ENCODE measurements at places on chromosomes 2 and 18.

DNA sequence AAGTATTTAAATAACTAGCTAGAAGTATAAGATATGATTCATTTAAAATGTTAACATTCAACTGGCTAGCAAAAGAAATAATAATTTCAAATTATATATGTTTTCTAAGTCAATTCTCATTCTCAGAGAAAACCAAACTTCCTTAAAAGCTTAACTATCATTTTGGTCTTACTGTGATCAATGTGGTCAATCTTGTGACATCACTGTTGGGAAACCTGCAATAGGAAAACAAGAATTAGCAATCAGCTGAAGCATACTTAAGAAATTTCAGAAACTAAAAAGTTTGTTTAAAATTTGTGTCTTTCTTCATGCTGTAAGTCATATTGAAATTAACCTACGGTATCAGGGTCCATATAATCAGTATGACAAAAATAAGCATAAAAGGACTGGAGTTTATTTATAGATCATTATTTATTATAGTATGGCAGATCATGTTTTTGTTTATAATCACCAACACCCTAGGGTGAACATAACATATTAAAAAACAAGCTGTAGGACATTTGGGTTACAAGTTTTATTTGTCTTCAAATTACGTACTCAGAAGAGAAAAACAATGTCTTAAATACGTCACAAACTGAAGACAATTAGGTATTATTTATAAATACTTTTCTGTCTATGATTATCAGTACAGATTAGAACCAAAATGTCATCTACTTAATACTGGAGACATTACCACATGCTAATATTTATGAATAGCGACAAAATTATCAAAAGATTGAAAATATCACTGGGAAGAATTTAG, 60.5 kb downstream of the BAZ2B start:
- DNase-seq, result no peak

DNA sequence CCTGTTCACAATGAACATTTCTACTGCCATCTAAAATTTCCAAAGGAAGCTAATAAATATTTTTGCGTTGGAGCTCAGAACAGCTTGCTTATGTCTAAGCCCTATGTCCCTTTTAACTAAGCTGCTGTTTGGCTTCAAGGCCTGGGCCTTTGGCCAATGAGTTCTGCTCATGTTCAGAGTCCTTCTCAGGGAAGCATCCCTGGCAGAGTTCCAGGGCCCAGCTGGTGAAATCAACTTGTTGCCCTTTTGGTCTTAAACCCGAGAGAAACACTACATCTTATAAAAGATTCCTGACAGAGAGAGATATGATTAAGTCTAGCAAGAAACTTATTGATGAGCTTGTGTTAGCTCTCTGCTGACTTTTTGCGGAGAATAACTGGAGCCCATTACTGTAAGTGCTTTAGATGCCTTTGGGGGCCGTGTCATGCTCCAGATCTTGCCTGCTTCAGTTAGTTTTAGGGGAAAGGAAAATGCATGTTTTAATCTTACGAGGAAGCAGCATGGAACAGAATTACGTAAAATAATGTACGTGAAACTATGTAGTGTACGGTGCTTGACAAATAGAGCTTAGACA, 102.5 kb upstream of the NOSTRIN start:
- no peak for DNase-seq

DNA sequence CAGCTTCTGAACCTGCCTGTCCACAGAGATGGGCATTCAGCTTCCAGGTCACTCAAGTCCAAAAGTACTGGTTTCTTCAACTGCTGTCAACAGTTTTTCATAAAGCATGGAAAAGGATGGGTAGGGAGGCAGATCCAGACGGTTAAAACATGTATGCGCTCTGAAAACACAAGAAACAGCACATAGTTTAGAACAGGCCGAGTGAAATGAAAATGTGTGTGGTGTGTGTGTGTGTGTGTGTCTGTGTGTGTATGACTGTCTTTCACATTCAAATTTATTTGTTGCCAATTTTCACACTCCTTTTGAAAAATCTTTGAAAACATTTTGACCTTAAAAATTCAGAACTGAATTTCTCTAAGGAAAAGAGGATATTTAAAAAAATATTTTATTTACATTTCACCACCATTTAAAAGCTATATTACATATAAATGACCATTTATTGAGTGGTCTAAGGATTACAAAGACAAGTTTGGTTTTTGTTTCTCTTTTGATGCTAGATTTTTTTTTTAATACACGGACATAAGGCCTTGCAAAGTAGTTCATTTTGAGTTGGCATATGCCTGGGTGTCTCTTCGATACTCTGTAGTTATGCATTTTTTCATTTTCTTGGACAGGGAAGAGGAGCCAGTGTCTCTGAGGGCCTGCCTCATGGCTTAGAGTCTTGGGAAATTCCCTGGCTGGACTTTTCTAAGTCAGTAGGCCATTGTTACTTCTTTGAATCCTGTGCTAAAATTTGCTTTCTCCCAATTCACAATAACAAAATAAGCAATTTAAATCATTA, 30.0 kb upstream of the STK17B start:
- DNase-seq, result no peak

- DNase-seq, result no peak
Observed at GRCh38 chr2:228658998-228659397, 477.5 kb upstream of the SPHKAP start.

DNA sequence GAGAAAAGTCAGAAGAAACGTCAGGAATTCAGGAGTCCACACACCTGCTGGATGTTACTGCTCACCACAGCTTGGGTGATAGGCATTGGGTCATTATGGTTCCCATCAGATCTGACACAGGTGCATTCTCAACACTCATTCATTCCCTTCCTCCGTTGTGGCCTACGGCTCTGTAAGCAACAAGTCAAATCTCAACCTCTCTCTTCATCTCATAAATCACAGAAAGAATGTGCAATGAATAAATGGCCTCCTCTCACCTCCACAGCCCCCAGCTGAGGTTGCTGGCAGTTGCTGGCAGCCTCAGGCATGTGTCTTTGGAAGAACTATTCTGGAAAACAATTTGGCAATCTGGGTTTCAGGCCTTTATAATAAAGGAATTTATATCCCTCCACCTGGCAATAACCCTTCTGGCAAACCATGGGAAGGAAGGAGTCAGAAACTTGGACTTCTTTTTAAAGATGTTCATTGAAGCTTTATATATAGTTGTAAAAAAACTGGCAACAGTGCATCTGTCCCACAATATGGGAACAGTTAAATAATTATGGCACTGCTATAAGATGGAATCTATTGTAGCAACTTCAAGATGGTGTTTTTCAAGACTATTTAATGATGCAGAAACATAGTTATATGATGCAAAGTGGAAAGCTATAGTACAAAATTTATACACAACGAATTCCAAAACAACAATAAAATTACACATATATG, 175.4 kb downstream of the ANAPC1 start:
- DNase-seq, result no peak

DNA sequence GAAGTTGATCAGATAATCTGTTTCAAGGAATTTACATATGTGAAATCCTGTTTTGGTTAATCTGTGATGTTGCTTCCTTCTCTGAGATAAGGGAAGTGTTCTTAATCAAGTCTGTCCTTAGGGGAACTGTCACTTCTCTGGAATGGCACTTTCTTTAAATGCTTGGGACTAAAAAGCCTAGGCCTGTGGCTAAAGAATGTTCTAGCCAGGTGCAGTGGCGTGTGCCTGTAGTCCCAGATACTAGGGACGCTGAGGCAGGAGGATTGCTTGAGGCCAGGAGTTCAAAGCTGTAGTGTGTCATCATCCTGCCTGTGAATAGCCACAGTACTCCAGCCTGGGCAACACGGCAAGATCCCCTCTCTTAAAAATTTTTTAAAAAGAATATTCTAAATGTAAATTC, 217.6 kb upstream of the SIX3 start:
- no peak for DNase-seq

DNA sequence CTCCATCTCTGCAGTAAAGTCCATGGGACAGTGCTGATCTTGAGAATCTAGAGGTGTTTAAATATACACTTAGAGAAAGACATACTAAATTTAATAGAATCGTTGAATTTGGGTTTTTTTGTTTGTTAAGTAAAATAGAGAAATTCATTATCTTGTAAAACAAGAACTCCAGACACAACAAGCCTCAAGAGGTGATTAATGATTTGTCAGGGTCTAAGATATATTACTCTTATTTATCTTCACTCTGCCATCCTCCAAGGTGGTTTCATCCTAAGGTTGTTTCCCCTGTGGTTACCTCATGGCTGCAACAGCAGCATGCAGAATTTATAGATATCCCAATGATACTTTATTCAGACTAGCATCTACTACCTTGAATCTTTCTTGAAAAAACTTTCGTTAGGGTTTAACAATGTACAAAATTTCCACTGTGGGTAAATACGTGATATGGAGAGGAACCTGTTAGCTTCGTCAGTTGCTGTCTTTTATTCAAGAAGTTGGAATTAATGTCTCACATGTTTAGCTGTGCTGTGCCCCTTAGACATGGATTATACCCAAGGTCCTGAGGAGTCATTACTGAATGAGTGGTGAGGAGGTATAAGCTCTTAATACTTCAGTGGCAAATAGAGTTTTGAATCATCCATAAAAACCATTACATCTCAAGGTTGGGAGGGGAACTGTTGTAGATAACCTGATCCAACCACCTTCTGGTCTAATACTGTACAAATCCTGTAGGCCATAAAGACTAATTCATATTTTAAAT, 128.0 kb downstream of the GPD2 start:
- no peak for DNase-seq

Measured in stimulated activated CD8-positive, alpha-beta memory T cell treated with anti-CD3 and anti-CD28 coated beads, Interleukin-12 subunit alpha, Interleukin-12 subunit beta, amount 100 ng/mL, for 4 hours (primary cell).